ENCODE measurements at places on chromosomes 3 and 15. TPM values are rescaled to one million over a fixed set of nuclear protein-coding genes. Genes with fewer than 3 reads are reported as not detected.

DNA sequence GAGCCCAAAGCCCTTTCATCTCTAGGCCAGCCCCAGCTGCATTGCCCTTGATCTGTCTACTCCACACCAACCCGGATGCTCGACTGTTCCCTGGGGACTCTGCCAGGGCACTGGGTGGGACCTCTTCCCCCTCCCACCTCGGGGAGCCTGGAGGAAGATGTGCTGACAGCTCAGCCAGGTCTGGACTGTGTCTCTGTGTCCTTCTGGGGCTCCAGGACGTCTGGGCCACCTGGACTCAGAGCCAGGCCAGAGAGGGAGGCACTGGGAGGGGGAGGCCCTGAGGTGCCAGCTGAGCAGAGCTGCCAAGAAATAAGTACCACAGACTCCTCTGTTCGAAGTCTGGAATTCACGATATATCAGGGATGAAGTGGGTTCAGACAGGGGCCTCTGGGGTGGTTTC is 5.8 kb upstream of the HCN4 start:
- no peak for DNase-seq

DNA sequence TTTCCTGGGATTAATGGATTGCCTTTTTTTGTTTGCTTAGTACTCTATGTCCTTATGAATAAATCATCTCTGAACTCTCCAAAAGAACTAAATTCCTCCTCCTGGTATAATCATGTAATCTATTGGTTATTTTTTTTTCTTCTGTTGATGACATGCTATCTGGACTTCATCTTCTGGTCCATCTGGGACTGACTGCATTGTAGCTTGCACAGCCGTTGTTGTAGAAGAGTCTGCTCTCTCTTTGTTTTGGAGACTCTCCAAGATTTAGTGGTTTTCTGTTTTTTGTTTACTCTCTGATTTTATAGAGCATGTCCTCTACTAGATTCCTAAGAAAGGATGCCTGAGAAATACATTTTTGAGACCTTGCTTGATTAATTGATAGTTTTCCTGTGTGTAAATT is 19.1 kb downstream of the IREB2 start:
- no peak for DNase-seq

GRCh38 chr3:187968883-187969580 is 184.9 kb upstream of the LPP start:
- DNase-seq, result no peak

The TIGIT gene
- not detected for total RNA-seq
